GM03348 (cell line): ENCODE measurements at places on chromosomes 2 and 18.

- DNase-seq, result no peak
Observed at GRCh38 chr2:202299712-202300111, 34.1 kb downstream of the NOP58 start.

DNA sequence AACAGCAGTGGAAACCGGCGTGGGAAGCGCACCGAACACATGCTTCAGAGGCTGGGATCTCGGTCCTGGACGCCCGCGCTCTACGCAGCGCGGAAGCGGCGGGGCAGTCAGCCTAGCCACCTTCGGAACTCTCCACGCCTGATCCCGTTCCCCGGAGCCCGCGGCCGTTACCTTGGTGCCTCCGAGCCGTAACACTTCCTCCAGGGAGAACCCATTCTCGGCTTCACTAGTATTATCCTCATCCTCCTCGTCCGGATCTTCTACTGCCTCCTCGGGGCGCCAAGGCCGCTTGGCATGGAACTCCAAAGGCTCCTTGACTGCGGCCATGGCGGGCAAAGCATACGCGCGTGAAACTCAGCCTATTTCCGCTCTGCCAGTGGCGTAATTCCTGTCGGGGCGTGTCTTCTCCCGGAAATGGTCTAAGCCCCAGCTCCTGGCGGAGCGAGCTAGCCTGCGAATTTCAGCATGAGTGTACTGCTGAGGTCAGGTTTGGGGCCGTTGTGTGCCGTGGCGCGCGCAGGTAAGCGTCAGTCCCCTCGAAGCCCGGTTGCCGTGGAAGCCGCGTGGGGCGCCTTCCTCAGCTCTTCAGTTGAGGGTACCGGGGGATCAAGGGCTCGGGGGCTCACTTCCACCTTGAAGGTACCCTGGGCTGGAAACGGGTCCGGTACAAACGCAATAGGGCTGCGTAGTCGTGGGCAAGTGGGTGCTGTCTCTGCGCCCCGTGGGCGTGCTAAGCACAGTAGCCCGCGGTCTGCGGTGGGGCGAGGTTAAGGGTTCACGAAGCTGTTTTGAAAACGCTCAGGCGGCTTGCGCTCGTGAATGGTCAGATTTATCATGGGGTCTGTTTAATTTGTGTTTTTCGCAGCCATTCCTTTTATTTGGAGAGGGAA lies at the start of the genes CEBPZ and NDUFAF7:
Gene CEBPZ, minus strand, starts transcription at position 356 of the 890 bp plus-strand sequence. Its CDS starts 29 bp downstream, at position 327.
Gene NDUFAF7, plus strand, starts transcription at position 418 of the 890 bp plus-strand sequence. Its CDS starts 48 bp downstream, at position 466.
- peak; percentile 94 for DNase-seq

DNA sequence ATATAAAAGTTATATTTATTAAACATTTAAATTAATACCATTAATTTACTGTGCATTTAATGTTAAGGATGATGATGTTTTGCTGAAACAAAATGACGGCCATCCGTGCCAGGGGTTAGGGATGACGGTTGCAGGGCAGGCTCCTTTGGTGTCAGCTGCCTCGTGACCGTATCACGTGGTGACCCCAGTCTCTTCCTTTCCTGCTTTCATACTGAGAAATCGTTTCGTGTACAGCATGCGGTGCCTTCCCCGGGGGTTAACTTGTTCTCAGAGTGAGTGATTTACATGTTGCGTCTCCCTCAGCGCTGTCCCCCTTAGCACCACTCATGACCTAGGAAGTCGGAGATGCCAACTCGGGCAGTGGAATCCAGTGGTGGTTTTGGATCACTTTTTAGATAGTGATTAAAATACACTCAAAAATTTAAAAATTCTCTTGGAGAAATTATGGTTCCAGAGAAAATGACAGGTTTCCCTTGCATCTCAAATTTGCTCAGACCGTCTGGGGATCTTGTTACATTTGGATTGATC lies 290.8 kb downstream of the GBX2 start:
- no peak for DNase-seq

GRCh38 chr18:10122988-10123950 lies 209.5 kb downstream of the VAPA start:
- DNase-seq, result no peak

GRCh38 chr2:74821177-74822126 lies 12.5 kb upstream of the HK2 start:
- DNase-seq, result no peak

DNA sequence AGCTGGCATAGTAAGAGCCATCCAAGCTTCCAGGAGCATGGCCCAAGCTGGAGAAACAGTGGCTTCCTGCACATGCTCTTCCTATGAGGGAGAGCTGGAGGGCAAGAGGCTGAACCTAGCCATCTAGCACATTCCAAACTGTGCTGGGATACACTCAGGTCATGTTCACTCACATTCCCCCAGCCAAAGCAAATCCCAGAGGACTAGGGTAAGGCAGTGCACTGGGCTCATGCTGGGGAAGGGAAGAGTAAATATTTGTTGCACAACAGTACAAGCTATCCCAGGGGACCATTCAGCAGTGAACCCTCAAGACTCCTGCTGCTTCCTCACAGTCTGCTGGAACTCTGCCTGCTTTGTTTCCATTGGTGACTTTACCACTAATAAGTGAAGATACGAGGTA lies 20.7 kb upstream of the GYPC start:
- DNase-seq, result peak; percentile 41

- DNase-seq, result no peak
Observed at GRCh38 chr18:47166294-47166693, 9.9 kb downstream of the IER3IP1 start.

- DNase-seq, result no peak
Observed at GRCh38 chr2:78701546-78701945, 324.0 kb upstream of the REG3G start.

GRCh38 chr18:68916734-68917133 lies 118.9 kb downstream of the CCDC102B start:
- DNase-seq, result no peak
